Lower lobe of right lung (tissue), 2 donors: ENCODE measurements at places on chromosomes 7 and 10. TPM values are rescaled to one million over a fixed set of nuclear protein-coding genes. Genes with fewer than 3 reads are reported as not detected.

Gene CFAP69
- 8.4 TPM for total RNA-seq

Gene ACTL6B
- not detected for total RNA-seq

Gene MRLN
- total RNA-seq = not detected

Gene IGFBP3
- total RNA-seq = 32.2 TPM
